ENCODE measurements at places on chromosomes 7 and 10.

GRCh38 chr7:80732630-80733029 lies 94.2 kb downstream of the CD36 start:
- DNase-seq, result no peak

- no peak for DNase-seq
Observed at GRCh38 chr10:84499846-84500245, 171.5 kb downstream of the CCSER2 start.

- no peak for DNase-seq
Observed at GRCh38 chr10:37821237-37821636, 36.2 kb downstream of the ZNF248 start.

- no peak for DNase-seq
Observed at GRCh38 chr10:126937026-126937425, 31.8 kb downstream of the DOCK1 start.

DNA sequence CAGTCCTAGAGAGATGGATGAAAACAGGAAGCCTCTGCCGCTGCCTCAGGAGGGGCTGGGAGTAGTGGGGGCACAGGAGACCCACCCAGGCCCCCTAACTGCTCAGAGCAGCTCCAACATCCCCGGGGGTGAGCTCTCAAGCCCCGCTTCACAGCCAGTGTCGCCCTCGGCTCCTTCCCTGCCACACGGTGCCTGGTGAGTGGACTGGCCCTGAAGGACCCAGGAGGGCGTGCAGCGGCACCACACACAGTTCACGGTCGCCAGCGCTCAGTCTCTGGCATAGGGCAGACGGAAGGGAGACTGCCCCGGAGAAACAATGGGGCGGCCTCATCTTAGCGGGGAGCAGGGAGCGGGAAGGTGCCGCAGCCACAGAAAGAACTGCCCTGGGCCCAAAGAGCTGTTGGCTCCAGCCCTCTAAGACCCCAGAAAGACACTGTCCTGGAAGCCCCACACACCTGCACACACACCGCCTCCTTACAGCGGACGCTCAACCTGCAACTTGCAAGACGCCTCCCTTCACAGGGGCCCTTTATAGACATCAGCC lies 1.2 kb downstream of the CLDN15 start:
- no peak for DNase-seq

DNA sequence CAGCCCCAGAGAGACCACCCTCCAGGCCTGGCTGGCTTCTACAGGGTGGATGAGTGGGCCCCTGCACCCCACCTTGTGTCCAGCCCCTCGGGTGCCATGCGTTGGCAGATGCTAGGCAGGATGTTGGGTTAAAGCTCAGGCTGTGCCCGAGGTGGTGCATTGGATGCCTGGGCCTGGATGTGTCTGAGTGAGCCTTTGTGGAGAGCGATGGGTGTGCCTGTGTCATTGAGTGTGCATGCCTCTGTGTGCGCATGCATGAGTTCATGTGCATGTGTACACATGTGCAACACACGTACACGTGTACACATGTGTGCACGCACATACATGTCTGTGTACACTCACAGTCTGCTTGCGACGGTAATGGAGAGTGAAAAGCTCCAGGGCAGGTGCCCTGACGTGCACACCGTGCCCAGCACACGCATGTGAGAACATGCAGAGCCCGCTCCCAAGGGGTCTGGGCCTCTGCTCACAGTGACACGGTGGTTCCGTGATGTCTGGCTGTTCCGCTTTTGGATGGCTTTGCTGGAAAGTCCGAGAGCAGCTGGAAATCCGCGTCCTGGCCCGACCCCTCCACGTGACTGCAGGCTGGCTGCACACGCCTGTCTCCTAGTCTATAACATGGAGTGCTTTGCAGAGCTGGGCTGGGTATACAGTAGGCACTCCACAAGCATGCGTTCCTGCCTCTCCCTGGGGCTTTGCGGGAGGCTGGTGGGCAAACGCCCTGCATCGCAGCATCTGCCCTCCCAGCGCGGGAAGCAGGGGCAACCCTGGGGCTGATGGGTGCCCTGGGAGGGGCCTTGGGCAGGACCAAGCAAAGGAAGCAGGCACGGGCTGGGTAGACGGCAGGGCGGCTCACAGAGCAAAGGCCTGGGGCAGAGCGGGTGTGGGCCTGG lies 36.9 kb downstream of the ELFN1 start:
- peak; percentile 38 for DNase-seq

DNA sequence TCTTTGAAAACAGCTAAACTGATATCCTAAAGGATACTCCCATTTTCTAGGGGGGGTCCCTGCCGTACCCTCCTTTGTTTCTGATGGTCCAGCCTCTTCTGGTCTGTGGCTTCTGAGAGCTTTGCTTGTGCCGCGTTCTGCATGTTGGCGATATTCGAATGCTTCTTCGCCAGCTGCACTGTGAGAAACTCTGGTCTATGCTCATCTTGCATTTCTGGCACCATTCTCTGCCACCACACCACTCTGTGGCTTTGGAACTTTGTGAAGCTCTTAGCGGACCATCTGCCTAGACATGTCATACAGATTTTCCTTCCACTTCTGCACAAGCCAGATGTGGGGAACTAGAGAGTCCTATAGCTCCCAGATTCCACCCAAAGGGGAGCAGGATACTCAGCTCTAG lies 197.2 kb downstream of the REEP3 start:
- peak; percentile 54 for DNase-seq

GRCh38 chr10:13816195-13816925 lies 229.6 kb downstream of the PRPF18 start:
- DNase-seq, result peak; percentile 69

GRCh38 chr10:128147064-128147463 lies 20.8 kb upstream of the MKI67 start:
- no peak for DNase-seq

DNA sequence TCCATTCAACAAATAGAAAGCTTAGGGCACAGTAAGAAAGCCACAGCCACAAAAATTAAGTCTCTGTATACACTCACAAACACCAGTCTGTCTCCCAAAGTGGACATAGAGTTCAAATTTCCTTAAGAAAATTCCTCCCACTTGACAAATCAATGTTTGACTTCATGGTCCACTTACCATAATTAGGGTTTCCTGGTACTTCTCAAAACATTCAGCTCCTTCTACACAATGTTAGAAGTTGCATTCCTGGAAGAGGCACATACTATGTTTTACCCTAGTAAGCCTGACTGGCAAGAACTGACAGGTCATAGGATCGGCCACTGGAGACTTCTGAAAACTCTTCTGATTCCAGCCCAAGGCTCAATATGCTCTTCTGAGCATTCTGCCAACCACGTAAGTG lies 70.5 kb downstream of the CPXM2 start:
- no peak for DNase-seq

DNA sequence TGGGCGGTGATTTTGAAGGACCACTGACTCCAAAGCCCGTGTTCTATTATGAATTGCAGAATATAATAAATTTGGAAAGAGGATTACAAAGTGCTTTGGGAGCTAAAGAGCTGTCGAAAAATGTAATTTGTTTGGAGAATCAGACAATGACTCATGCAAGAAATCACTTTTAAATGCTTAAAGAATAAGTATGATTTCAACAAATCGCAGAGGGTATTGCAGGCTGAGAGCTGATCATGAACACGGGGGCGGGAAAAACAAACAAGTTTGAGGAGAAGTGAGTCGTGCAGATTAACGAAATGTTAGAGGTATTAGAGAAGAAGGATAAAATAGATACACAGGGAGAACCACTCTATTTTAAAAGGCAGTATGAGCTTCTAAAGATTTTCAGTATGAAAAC lies 4.9 kb upstream of the HACD1 start:
- no peak for DNase-seq

GRCh38 chr10:30366829-30367228 lies 17.8 kb upstream of the MTPAP start:
- DNase-seq, result no peak

DNA sequence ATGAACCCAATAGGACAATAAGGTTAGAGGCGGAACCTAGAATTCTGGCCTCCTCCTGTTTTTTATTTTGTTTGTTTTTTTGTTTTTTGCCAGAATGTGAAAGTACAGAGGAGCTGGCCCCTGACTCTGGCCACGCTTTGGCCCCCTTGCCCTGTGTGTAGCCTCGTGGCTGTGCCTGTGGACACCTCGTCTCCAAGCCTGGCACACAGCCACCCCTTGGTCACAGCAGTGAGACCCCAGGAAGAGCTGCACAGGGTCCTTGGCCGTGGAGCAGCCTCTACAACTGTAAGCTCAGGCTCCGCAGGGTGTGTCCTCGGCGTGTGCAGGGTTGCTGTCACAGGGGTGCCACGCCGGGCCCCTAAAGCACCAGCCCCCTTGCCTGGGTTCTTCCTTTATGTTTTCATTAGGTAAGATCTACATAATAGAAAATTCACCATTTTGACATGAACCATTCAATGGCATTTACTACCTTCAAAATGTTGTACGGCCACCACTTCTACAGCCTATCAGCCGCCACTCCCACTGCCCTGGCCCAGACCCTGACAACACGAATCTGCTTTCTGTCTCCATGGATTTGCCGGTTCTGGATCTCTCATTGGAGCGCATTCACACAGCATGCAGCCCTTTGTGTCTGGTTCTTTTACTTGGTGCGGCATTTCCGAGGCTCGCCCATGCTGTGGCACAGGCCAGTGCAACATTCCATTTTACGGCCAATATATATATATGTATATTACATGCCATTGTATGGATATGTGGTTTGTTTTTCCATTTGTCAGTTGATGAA lies 51.0 kb downstream of the AMZ1 start:
- DNase-seq, result no peak

GRCh38 chr10:92569071-92569470 lies 4.8 kb downstream of the IDE start:
- no peak for DNase-seq

- no peak for DNase-seq
Observed at GRCh38 chr7:84250452-84250851, 55.9 kb upstream of the SEMA3A start.

- no peak for DNase-seq
Observed at GRCh38 chr10:86941991-86942421, 15.4 kb downstream of the MMRN2 start.

GRCh38 chr10:102949916-102950315 lies 31.8 kb downstream of the CNNM2 start:
- no peak for DNase-seq

GRCh38 chr7:44533301-44534055 lies 7.7 kb downstream of the NPC1L1 start:
- no peak for DNase-seq

DNA sequence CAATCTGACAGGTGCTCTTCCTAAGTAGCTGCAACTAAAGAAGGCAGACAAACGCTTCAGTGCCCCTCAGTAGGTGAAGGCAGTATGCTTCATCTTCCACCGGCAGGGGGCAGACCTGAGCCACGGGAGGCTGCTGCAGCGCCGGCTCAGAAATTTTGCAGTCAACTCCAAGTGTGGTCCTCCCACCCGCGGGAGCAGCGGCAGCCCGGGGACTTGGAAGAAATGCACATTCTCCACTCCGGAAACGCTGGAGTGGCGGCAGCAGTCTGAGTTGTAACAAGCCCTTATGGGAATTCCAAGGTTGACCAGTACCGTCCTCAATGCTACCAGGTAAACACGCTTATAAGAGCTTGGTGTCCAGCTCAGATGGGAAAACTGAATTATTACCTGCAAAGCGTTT lies 3.4 kb downstream of the IGFBP3 start:
- peak; percentile 89 for DNase-seq

- DNase-seq, result no peak
Observed at GRCh38 chr10:19651549-19651948, 164.7 kb upstream of the PLXDC2 start.

DNA sequence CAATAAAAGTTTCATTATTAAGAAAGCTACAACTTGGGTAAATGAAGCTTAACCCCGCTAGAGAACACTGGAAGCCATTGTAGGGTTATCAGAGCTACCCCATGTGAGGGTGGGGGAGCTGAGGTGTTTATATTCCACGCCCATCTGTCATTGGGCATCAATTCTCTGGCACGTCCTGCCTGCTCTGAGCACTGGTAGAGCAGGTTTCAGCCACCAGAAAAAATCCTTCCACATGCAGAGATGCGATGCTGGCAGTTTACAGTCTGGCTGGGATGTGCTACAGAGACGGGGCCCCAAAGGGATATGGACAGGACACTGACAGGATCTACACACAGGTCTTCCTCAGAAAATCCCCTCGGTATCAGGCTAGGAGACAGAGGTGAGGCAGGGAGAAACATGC lies 15.9 kb upstream of the RAPGEF5 start:
- no peak for DNase-seq

DNA sequence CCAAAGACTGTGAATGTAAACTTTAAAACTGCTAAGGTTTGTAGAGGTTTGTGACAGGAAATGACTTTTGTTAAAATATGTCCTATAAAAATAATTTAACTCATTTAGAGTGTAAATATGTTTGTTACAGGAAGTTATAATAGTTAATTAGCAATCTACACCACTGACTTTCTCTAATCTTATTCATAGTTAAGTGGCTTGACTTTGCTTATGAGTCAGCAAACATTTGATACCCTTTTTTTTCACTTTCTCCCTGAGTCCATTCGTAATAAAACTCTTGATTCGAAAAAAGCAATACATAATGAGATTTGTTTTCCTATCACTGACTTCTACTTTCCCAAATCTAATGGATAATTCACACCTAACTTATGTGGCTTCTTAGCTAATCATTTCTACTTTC lies 317.7 kb upstream of the SEMA3C start:
- DNase-seq, result no peak

DNA sequence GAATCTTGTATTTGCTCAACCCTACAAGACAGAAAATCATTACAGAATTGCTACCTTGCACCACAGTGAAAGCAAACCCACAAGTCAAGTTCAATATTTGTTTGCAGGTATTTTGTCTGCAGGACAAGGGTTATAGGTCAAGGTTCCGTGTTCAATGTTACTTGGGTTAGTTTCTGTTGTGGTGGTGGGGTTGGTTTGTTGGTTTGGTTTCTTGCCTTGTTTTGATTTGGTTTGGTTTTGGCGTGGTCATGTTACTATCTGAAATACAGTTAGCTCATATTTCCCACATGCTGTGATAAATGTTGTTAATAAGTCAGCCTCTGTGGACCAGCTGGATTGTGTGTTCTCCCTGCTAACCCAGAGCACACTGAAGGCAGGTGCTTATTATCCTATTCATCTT lies 75.6 kb upstream of the INSIG1 start:
- DNase-seq, result no peak

DNA sequence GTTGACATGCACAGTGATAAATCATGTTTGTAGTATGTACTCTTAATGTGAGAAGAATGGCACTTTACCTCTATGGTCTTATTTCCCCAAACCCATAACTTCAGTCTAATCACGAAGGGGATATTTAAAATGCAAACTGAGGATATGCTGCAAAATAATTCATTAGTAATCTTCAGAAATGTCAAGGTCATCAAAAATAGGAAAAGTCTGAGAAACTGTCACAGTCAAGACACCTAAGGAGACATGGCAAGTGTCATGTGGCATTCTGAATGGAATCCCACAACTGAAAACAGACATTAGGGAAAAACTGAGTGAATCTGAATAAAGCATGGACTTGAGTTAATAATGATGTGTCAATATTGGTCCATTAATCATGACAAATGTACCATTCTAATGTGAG lies 605.5 kb upstream of the ANKRD30A start:
- no peak for DNase-seq

DNA sequence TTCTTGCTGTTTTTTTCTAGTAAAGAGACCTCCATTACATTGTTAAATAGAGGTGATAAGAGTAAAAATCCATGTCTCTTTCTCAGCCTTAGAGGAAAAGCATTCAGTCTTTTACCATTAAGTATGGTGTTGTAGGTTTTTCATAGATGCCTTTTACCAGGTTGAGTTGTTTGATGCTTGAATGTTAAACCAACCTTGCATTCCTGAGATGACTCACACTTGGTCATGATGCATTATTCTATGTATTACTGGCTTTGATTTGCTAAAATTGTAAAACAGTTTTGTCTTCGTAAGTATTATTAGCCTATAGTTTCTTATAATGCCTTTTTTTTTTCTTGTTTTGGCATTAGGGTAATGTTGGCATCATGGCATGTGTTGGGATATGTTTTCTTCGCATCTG lies 90.0 kb downstream of the ANKRD61 start:
- DNase-seq, result no peak

Data from femur (tissue), 1 donor.